ENCODE measurements at places on chromosomes 11 and 22. TPM values are rescaled to one million over a fixed set of nuclear protein-coding genes. Genes with fewer than 3 reads are reported as not detected.

- no peak overlapping the region for H3K4me3 ChIP-seq
- no peaks in the 10 kb centered on the region for H3K4me1 ChIP-seq
- no peak for DNase-seq
- no peak overlapping the region for H3K27ac ChIP-seq
- no peaks in the 10 kb centered on the region for H3K36me3 ChIP-seq
Observed at GRCh38 chr22:49137206-49137840, 690.4 kb downstream of the BRD1 start.

DNA sequence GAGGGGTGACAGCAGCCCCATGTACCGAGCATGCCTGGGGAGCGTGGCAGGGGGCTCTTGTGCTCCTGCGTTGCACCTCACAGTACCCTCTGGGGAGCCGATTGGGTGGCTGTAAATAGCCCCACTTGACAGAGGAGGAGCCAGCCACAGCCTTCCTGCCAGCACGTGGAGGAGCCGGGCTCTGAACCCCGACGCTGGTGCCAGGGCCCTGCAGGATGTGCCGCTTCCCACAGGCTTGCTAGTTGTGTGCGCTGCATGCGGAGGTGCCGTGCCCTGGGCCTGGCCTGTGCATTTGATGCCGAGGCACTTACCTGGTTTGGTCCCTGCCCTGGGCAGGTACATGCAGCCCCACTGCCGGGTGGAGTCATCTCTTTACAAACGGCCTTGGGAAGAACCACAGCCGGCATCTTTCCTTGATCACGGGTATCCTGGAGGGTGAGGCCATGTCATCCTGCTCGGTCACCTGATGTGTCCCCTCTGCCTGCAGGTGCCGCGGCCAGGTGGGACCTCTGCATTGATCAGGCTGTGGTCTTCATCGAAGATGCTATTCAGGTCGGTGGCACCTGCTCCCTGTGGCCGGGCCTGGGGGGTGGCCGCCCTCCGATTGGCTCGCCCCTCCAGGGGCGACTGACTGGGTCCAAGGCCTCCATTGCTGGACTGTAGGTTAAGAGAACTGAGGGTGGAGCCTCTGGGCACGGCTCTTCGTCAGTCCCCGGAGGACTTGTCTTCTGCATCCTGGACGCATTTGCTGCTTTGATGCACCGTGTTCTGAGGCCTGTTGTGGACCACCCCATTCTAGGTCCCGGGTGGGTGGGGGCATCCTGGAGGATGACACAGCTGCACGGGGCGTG is 5.0 kb downstream of the TPCN2 start:
- peaks cover 93% of the 10 kb centered on the region for H3K4me1 ChIP-seq
- H3K27ac ChIP-seq, result no peak overlapping the region
- DNase-seq, result no peak
- H3K36me3 ChIP-seq, result peaks cover 6% of the 10 kb centered on the region

DNA sequence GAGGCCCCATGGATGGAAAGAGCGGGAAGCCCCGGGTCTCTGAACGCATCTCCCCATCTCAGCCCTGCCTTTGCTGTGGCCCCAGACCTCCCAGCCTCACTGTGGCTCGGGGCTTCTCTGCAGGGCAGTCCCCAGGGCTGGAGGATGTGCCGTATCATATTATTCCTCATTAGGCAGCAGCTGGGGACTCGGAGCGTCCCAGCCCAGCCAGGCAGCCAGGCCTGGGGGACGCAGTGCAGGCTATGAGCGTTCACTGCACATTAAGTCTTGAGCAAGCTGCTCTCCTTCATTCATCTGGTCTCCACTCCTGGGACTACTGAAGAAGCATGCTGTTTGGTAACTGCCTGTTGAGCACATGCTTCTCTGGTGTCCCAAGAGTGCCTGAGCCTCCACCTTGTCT is 226.8 kb upstream of the TBCEL start:
- DNase-seq, result no peak
- H3K27me3 ChIP-seq, result no peaks in the 10 kb centered on the region
- no peak overlapping the region for H3K27ac ChIP-seq

The SLC16A8 gene
- not detected for total RNA-seq

DNA sequence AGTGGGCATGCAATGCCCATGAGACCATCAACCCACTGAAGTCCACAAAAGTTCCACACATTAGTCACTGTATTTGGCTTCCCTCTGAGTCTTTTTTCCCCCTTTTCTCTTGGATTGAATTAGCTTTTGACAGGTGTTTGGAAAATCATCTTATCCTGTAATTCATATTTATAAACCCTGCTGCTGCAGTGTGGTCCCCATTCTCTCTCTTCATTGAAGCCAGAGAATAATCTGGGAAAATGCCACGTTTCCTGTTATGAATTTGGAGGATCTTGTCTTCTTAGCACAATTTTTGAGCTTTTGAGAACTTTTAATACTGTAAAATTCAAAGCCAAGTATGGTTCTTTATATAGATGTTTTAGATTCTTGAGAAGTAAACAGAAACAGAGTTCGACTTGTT is 84.8 kb downstream of the UVRAG start:
- DNase-seq, result no peak
- H3K4me3 ChIP-seq, result no peak overlapping the region
- no peak overlapping the region for H3K27ac ChIP-seq
- H3K36me3 ChIP-seq, result no peaks in the 10 kb centered on the region
- H3K4me1 ChIP-seq, result no peaks in the 10 kb centered on the region
- no peaks in the 10 kb centered on the region for H3K27me3 ChIP-seq

DNA sequence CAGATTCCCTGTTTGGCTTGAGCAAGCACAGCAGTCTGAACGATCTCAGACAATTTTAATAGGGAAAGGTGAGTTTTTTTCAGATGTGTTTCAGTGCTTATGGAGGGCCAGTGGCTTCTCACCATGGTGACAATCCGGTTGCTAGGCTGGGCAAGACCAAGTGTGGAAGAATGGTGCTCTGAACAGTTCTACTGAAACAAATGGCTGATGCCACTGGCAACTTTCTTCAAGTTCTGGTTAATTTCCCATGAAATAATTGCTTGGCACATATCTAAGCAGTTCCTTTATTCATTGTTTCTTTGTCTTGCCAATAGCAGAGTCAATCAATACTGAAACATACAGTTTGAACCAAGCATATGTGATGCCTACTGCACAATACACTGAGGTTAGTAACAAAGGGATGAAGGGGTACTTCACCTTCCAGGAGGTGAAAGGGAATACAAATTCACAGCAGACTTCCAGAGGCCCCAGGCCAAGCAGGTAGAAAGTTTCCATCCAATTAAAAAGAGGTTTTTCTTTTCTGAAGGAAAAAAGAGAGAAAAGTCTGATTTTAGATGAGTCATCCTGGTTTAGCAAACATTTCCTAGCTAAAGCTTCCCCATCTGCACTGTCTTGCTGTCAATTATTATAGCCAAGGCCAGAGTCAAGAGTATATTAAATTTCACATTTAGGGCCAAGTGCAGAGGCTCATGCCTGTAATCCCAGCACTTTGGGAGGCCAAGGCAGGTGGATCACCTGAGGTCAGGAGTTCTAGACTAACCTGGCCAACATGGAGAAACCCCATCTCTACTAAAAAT is 21.2 kb upstream of the NDUFC2 start:
- no peak overlapping the region for H3K27ac ChIP-seq
- H3K4me3 ChIP-seq, result no peak overlapping the region
- peaks cover 23% of the 10 kb centered on the region for H3K36me3 ChIP-seq
- H3K27me3 ChIP-seq, result no peaks in the 10 kb centered on the region
- no peak for DNase-seq

- no peaks in the 10 kb centered on the region for H3K27me3 ChIP-seq
- peaks cover 79% of the 10 kb centered on the region for H3K36me3 ChIP-seq
- no peaks in the 10 kb centered on the region for H3K4me1 ChIP-seq
- no peak overlapping the region for H3K27ac ChIP-seq
Observed at GRCh38 chr11:47485107-47485506, 36.2 kb upstream of the RAPSN start.

GRCh38 chr11:57977709-57978108 is 46.0 kb upstream of the OR9Q1 start:
- no peaks in the 10 kb centered on the region for H3K4me1 ChIP-seq
- no peak overlapping the region for H3K27ac ChIP-seq
- H3K27me3 ChIP-seq, result no peaks in the 10 kb centered on the region
- H3K4me3 ChIP-seq, result no peak overlapping the region

- DNase-seq, result no peak
- H3K4me3 ChIP-seq, result no peak overlapping the region
- H3K4me1 ChIP-seq, result no peaks in the 10 kb centered on the region
- H3K27me3 ChIP-seq, result no peaks in the 10 kb centered on the region
Observed at GRCh38 chr11:111674941-111675340, 72.7 kb downstream of the SIK2 start.

GRCh38 chr11:108780119-108780518 is 115.2 kb downstream of the DDX10 start:
- no peaks in the 10 kb centered on the region for H3K27me3 ChIP-seq
- H3K27ac ChIP-seq, result no peak overlapping the region
- H3K4me1 ChIP-seq, result no peaks in the 10 kb centered on the region
- DNase-seq, result no peak
- no peak overlapping the region for H3K4me3 ChIP-seq
- H3K36me3 ChIP-seq, result no peaks in the 10 kb centered on the region

- DNase-seq, result no peak
- H3K27ac ChIP-seq, result no peak overlapping the region
- H3K27me3 ChIP-seq, result no peaks in the 10 kb centered on the region
- no peaks in the 10 kb centered on the region for H3K4me1 ChIP-seq
Observed at GRCh38 chr11:114472661-114473060, 33.4 kb downstream of the REXO2 start.

The AGBL2 gene
- total RNA-seq, result 8.5 TPM

GRCh38 chr11:75188671-75189070 is 37.8 kb downstream of the SLCO2B1 start:
- H3K4me3 ChIP-seq, result no peak overlapping the region
- H3K4me1 ChIP-seq, result no peaks in the 10 kb centered on the region
- no peaks in the 10 kb centered on the region for H3K27me3 ChIP-seq
- H3K36me3 ChIP-seq, result no peaks in the 10 kb centered on the region
- no peak overlapping the region for H3K27ac ChIP-seq

GRCh38 chr11:64234647-64235379 is 429 bp downstream of the VEGFB start:
- DNase-seq, result peak; percentile 81
- H3K36me3 ChIP-seq, result peaks cover 5% of the 10 kb centered on the region
- no peaks in the 10 kb centered on the region for H3K27me3 ChIP-seq
- H3K27ac ChIP-seq, result peak overlapping the region; percentile 53
- H3K4me1 ChIP-seq, result peaks cover 66% of the 10 kb centered on the region

The PHLDA2 gene
- total RNA-seq, result 0.79 TPM

DNA sequence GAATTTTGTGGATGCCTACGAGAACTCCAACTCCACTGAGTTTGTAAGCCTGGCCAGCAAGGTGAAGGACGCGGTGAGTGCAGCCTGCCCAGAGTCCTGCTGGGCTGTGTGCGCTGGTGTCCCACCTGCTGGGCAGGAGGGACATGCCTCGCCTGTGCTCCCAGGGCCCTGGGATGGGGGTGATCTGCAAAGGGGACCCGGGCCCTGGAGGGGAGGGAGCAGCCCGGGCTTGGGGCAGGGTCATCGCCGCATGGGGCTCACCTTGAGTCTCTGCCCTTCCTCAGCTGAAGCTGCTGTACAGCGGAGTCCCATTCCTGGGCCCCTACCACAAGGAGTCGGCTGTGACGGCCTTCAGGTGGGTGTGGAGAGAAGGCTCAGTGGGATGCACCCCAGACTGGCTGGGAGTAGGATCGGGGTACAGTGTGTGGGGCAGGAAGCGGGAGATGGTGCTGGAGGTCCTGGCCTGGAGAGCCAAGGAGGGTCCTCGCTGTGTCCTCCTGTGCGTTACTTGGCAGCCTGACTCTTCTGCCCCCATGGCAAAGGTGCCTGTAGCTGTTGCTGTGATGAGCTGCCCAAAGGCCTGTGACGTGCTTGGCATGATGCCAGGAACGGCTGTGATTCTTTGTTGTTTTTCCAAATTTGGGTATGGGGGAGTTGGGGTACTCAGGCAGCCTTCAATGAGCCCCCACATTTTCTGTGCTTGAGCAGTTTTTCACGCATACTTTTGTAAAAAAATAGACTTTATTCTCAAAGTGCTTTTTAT is 29.2 kb downstream of the ST14 start:
- DNase-seq, result no peak
- no peaks in the 10 kb centered on the region for H3K27me3 ChIP-seq
- no peaks in the 10 kb centered on the region for H3K4me1 ChIP-seq
- H3K36me3 ChIP-seq, result no peaks in the 10 kb centered on the region

The RFPL3 gene
- total RNA-seq, result not detected

The CABP4 gene
- total RNA-seq, result 22.8 TPM

GRCh38 chr22:35381424-35382009 is 621 bp downstream of the HMOX1 start:
- peaks cover 31% of the 10 kb centered on the region for H3K4me1 ChIP-seq
- no peak for DNase-seq
- H3K4me3 ChIP-seq, result peak overlapping the region; percentile 31
- peak overlapping the region; percentile 5 for H3K27ac ChIP-seq

DNA sequence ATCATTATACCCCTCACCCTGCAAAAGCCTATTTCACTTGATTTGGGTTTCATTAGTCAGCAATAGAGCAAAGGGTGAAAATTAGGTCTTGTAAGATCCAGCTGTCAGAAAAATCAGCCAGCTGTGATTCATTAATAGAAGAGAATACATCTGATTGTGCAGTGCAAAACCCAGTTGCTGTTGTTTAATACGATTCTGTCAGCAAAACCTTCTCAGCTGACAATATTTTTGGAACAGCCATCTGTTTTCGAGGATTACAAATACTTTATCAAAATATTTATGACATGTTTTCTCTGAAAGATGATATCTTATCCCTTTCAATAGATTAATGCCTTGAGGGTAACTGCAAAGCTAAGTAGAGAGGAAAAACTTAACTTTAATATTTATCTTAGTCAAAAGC is 1354.0 kb upstream of the RAG2 start:
- no peaks in the 10 kb centered on the region for H3K36me3 ChIP-seq
- H3K27ac ChIP-seq, result no peak overlapping the region
- DNase-seq, result no peak
- H3K4me1 ChIP-seq, result no peaks in the 10 kb centered on the region
- H3K4me3 ChIP-seq, result no peak overlapping the region

DNA sequence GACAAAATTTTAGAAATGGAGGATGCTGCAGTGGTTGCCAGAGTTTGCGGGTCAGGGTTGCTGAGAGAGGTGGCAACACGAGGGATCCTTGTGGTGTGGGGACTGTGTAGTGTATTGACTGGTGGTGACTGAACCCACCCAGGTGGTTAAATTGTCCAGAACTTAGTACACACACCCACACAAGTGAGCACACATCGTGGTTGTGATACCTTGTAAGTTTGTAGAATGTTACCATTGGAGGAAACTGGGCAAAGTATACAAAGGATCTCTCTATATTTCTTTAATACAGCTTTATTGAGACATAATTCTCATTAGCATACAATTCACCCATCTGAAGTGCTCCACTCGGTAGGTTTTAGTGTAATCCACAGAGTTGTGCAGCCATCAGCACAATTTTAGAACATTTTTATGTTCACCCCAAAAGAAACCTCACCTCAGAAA is 56.1 kb downstream of the MED15 start:
- no peaks in the 10 kb centered on the region for H3K27me3 ChIP-seq
- H3K36me3 ChIP-seq, result peaks cover 52% of the 10 kb centered on the region
- H3K4me1 ChIP-seq, result peaks cover 64% of the 10 kb centered on the region
- no peak overlapping the region for H3K4me3 ChIP-seq

- no peak overlapping the region for H3K4me3 ChIP-seq
- no peaks in the 10 kb centered on the region for H3K27me3 ChIP-seq
- H3K4me1 ChIP-seq, result no peaks in the 10 kb centered on the region
- DNase-seq, result no peak
- no peaks in the 10 kb centered on the region for H3K36me3 ChIP-seq
- no peak overlapping the region for H3K27ac ChIP-seq
Observed at GRCh38 chr11:113554526-113554925, 79.3 kb upstream of the DRD2 start.

Data from natural killer cell (primary cell).